ENCODE measurements at places on chromosomes 2 and 18.

DNA sequence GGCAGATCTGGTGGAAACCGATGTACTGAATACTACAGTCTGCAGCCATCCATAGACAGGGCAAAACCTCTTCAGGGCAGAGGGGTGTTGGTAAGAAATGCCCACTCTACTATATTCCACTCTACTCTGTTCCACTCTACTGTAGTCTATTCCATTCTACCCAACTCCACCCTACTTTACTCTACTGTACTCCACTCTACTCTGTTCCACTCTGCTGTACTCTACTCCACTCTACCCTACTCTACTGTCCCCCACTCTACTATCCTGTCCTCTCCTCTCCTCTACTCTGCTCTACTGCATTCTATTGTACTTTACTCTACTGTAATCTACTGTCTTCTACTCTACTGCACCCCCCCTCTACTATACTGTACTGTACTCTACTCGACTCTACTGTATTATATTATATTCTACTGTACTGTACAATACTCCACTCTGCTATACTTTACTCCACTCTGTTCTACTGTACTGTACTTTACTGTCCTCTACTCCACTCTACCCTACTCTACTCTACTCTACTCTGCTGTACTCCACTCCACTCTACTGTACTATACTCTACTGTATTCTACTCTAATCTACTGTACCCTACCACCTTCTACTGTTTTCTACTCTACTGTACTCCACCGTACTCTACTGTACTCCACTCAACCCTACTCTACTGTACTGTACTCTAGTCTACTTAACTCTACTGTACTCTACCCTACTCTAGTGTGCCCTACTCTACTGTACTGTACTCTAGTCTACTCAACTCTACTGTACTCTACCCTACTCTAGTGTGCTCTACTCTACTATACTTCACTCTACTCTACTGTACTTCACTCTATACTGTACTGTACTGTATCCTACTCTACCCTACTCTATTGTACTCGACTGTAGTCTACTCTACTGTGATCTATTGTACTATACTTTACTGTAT, 17.0 kb upstream of the FOXI3 start:
- no peak for DNase-seq

- no peak for DNase-seq
Measured at GRCh38 chr2:85015653-85016360, 44.8 kb downstream of the KCMF1 start.

GRCh38 chr18:55116863-55117262, 157.6 kb upstream of the CCDC68 start:
- no peak for DNase-seq

- no peak for DNase-seq
Measured at GRCh38 chr2:12555012-12555645, 161.6 kb upstream of the TRIB2 start.

DNA sequence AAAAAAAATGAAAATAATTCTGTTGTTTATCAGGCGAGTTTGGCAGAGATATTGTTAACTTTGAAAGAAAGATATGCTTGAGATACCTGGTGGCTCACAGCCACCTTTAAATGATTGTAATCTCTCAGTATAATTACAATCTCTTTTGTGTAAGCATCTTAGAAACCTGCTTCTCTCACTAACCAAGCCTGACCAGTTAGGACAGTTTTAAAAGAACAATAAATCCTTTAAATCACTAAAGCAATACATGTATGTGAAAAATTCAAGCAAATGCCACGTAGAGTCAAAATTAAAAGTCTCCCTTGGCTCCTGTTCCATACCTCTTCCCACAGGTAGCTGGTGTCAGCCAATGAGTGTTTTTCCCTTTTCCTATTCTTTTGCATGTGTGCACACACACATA, 15.7 kb upstream of the SGPP2 start:
- no peak for DNase-seq

- peak; percentile 76 for DNase-seq
Measured at GRCh38 chr2:74548900-74549826, 4.6 kb downstream of the LOXL3 start.

DNA sequence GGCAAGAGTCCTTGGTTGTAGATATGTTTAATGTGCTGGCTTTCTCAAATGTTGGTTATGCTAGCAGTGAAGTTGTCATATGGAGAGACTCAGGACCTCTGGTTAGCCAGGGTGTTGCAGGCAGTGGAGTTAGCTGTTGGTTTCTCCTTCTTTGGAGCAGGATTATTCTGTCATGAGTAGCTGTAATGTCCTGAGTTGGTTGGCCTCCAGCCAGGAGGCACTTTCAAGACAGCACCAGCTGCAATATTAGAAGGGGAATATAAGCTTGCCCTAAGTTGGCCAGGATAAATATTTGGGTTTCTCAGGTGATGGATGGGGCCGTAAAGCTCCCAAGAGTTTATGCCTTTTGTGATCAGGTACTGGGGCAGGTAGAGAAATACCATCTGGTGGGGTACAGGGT, 65.5 kb downstream of the MSTN start:
- DNase-seq: no peak

DNA sequence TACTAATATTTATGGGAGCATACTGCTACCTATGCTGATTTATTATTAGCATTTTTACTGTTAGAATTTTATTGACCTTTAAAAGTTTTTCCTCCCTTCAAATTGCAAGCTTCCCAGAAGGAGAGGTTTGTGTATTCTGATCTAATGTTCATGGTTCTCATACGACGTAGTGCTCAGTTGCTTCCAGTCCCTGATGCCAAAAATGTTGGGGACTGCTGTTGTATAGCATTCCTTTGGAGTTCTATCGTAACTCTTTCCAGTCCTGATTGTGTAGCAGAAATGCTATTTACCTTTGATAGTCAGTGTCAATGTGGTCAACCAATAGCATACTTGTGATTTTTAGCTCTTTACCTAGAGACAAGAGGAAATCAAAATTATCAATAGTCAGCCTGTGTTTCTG, 69.5 kb upstream of the ZSWIM2 start:
- no peak for DNase-seq

DNA sequence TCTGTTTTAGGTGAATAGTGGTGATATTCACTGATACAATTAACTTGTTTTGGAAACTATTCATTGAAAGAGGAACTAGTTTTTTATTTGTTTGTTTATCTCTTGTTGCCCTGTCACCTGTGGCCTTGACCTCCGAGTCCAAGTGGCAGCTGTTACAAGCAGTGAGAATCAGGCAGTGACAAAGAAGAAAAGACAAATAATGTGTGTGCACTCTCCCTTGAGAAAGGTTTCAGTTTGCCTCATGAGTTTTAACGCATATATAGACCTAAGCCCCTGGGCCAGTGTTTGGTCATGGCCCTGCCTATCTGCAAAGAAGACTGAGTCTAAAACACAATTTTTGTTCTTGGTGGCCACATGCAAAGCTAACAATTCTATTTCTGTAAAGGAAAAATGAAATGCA, 15.3 kb downstream of the KYNU start:
- DNase-seq: no peak

- no peak for DNase-seq
Measured at GRCh38 chr2:66170744-66171330, 264.1 kb upstream of the MEIS1 start.

GRCh38 chr2:12463189-12463588, 253.5 kb upstream of the TRIB2 start:
- no peak for DNase-seq

GRCh38 chr2:226915846-226916360, 80.0 kb downstream of the RHBDD1 start:
- no peak for DNase-seq

- DNase-seq: no peak
Measured at GRCh38 chr2:131044075-131044756, 49.0 kb downstream of the FAM168B start.

DNA sequence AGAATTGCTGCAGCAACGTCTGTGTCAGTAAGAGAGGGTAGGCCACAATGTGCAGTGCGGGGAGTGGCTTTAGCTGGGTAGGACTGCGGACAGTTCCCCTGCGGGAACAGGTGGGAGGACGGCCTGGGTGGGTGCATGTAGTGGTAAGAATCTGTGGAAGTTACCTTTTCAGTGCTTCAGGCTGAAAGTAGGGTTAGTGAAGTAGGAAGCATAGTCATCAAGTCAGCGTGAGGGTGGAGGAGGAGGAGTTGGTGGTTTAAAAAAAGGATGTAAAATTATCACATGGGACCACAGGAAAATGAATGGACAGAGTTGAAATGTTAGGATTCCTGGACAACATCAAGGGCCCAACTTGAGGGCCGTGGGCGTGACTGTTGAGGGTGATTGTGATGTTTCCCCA, 13.2 kb downstream of the CEP192 start:
- no peak for DNase-seq

DNA sequence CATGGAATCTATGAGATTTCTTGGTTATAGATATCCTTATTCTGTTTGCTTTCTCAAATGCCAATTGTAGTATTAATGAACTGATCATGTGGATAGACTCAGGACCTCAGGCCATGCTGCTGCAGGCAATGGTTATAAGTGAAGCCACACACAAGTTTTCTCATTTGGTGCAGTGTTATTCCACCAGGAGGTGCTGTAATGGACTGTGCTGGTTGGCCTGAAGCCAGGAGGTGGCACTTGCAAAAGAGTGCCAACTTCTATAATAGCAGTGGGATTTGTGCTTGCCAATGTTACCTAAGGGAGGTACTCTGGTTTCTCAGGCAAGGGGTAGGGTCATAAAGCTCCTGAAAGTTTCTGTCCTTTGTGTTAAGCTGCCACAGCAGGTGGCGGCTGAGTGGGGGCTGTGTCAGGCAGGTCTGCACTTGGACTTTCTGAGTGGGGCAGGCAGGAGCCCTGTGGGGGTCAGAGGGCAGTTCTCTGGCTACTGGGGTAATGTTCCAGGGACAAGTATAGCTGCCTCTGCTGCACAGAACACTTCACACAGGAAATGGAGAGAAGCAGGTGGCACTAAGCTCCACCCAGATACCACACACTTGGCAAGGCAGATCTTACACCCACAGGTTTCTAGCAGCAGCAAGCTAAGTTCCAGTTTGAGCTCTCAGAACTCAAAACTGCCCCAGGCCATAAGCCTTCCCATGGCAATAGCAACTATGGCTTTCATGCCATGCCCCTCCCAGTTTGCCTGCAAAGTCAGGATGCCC, 352.6 kb upstream of the CWC22 start:
- no peak for DNase-seq

GRCh38 chr18:25167612-25168410, 184.2 kb downstream of the ZNF521 start:
- no peak for DNase-seq

GRCh38 chr2:155696571-155696970, 636.0 kb downstream of the NR4A2 start:
- no peak for DNase-seq

DNA sequence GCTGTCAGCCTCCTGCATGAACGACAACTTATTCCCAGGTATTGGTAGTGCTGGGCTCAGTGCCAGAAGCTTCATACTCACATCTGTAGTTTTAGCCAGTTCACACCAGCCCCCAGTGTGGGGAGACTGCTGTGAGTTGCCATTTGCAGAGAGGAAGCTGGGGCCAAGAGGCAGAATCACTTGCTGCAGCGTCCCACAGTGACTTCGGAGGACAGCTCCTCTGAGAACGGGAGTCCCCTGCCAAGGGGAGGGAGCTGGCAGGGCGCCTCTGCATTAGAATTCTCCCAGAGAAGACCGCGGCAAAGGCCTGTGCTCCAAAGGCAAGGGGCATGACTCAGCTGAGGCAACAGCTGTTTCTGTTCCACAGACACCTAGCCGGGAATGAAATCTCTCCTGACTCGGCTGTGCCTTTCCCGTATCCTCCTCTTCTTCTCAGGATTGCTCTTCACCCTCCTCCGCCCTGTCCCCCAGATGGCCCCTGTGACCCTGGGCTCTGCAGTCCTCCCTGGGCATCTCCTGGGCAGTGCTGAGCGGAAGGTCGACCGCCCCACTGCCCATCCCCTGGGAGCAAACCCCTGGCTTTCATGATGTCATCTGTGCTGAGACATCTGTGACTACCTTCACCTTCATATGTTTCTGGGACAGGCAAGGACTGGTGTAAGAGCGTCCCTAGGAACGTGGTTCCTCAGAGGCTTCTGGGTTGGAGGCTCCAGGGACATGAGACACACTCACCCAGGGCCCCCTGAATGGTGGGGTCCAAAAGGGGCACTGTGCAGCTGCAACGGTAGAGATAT, 18.0 kb downstream of the MAL start:
- DNase-seq: no peak

- no peak for DNase-seq
Measured at GRCh38 chr2:203549406-203549805, 14.3 kb upstream of the RAPH1 start.

DNA sequence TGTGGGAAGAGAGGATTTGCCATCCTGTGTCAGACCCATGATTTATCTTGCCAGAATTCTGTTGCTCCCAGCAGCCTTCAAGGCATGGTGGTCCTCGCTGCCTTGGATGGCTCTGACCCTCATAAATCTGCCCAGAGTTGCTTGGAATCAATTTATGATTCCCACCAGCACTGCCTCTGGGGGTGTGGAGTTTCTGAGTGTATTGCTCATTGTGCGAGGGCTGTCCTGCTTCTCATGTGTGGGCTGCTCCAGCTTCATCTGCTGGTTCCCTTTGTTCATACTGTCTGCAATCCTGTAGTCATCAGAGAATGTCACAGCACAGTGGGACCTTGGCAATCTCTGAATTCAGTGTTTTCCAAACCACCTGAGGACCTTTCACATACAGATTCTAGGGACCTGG, 139.8 kb downstream of the CLIP4 start:
- DNase-seq: no peak

GRCh38 chr18:26864658-26865057, 849 bp downstream of the AQP4 start:
- DNase-seq: no peak

- DNase-seq: peak; percentile 25
Measured at GRCh38 chr2:24613154-24613814, 122.2 kb downstream of the NCOA1 start.

- no peak for DNase-seq
Measured at GRCh38 chr2:197926673-197927072, 122.3 kb downstream of the PLCL1 start.

GRCh38 chr2:102224824-102225739, 38.3 kb downstream of the IL1RL2 start:
- no peak for DNase-seq

DNA sequence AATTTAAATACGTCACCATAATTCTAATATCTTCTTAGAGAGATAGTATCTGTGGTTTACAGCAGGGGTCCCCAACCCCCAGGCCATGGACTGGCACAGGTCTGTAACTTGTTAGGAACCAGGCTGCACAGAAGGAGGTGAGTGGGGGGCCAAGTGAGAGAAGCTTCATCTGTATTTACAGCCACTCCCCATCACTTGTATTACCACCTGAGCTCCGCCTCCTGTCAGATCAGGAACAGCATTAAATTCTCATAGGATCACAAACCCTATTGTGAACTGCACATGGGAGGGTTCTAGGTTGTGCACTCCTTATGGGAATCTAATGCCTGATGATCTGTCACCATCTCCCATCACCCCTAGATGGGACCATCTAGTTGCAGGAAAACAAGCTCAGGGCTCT, 282.6 kb downstream of the ICOS start:
- DNase-seq: no peak

DNA sequence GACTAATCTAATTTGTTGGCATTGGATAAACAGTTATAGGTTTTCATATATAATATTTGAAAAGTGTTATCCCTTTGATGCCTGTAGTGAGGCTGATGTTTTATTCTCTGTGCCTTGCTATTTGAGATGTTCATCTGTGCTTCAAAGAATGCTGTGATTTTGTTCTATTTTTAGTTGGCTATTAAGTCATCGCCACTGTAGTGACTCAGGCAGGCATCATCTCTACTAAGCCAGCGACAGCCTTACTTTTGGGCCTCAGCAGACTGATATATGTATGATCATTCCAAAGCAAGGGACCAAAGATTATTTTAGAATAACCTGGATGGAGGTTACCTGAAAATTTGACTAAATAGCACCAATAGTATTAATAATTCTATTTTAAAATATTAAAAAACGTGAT, 1674.5 kb upstream of the NXPH2 start:
- peak; percentile 5 for DNase-seq

All from A549 (cell line).